Naive thymus-derived CD4-positive, alpha-beta T cell (primary cell): ENCODE measurements at places on chromosomes 13 and 19. TPM values are rescaled to one million over a fixed set of nuclear protein-coding genes. Genes with fewer than 3 reads are reported as not detected.

ETHE1 gene
- 22.3 TPM for total RNA-seq

CKAP2 gene
- total RNA-seq = 12.0 TPM

PSG2 gene
- not detected for total RNA-seq

PEG3 gene
- total RNA-seq = not detected

LILRB1 gene
- 2.2 TPM for total RNA-seq

TMPRSS9 gene
- total RNA-seq = not detected

CYP2F1 gene
- total RNA-seq = 0.32 TPM

KRTDAP gene
- total RNA-seq = not detected

CGB1 gene
- not detected for total RNA-seq

LYPD3 gene
- 5.0 TPM for total RNA-seq

SLC10A2 gene
- not detected for total RNA-seq

ZNF763 gene
- 3.2 TPM for total RNA-seq

MEDAG gene
- not detected for total RNA-seq

GRIN2D gene
- total RNA-seq = 0.11 TPM

GIPC3 gene
- total RNA-seq = 2.0 TPM

ZNF737 gene
- 14.5 and 14.6 TPM in 2 replicates for total RNA-seq

ODAD3 gene
- not detected for total RNA-seq

ZNF578 gene
- total RNA-seq = 3.9 TPM

PIBF1 gene
- total RNA-seq = 40.1 TPM
